Activated CD4-positive, alpha-beta memory T cell treated with anti-CD3 and anti-CD28 coated beads, Interleukin-2, amount 10 ng/mL, durations not matched to agents 7 days and 5 days (primary cell): ENCODE measurements at places on chromosomes 11 and 22. TPM values are rescaled to one million over a fixed set of nuclear protein-coding genes. Genes with fewer than 3 reads are reported as not detected.

DNA sequence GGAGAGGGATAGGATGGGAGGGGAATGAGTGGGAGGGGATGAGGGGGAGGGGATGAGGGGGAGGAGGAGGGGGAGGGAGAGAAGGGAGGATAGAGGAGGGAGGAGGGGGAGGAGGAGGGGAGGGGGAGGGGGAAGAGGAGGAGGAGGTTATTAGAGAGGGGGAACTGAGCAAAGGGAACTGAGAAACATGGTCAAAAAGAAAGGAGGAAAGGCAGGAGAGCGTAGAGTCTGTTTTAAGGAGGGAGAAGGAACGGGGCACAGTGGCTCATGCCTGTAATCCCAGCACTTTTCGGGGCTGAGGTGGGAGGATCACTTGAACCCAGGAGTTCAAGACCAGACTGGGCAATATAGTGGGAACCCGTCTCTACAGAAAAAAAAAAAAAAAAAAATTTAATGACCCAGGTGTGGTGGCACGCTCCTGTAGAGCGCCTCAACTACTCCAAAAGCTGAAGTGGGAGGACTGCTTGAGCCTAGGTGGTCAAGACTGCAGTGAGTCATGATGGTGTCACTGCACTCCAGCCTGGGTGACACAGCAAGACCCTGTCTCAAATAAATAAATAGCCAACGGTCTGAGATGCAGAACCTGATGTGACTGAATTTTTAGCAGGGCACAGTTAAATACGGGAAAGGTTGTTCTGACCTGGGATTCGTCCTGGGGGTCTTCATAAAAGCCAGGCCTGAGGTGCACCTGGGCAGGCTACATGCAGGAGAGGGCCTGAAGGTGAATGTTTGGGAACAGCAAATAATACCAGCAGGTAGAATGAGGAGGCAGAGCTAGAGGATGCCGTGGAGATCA, 4.0 kb downstream of the B3GNT6 start:
- no peak for DNase-seq

- no peak for DNase-seq
Observed at GRCh38 chr11:126415669-126416420, 60.4 kb downstream of the ST3GAL4 start.

DNA sequence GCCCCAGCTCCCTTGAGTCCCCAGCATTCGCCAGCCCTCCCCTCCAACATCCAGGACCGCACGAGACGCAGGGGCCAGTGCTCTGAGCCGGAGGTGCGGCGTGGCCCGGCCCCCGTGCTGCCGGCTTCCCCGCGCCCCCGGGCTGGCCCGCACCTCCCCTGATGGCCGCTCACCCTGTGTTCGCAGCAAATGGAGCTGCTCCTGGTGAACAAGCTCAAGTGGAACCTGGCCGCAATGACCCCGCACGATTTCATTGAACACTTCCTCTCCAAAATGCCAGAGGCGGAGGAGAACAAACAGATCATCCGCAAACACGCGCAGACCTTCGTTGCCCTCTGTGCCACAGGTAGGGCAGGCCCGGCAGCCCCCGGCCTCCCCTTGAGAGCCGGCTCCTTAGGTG, 2.7 kb downstream of the CCND1 start:
- DNase-seq: no peak

DNA sequence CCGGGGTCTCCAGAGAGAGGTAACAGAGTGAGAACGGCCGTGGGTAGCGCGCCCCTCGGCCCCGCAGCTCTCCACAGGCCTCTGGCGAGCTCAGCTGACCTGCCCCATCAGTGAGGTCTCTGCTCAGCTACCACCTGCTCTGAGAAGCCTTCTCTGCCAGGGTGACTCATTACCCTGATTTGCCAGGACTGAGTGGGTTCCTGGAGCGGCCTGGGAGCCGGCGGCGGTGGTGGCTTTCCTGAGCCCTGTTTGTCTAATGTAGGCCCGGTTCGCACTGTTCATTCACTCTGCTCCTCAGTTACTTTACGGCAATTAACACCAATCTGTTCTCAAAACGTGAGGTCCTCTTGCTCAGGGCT, 351.0 kb upstream of the B3GAT1 start:
- DNase-seq: no peak

GRCh38 chr11:128503245-128503991, 83.9 kb downstream of the ETS1 start:
- DNase-seq: no peak

GRCh38 chr11:103228807-103229206, 119.6 kb downstream of the DYNC2H1 start:
- no peak for DNase-seq

GRCh38 chr11:108959105-108959761, 294.4 kb downstream of the DDX10 start:
- no peak for DNase-seq

MPPED1 gene
- not detected for total RNA-seq

SLC6A5 gene
- not detected for total RNA-seq

TBX1 gene
- not detected for total RNA-seq

ZNF214 gene
- total RNA-seq: not detected
